ENCODE measurements at places on chromosomes 7 and 10.

GRCh38 chr7:94052398-94053180 lies 48.4 kb upstream of the BET1 start:
- no peak for DNase-seq

GRCh38 chr7:125316466-125316865 lies 386.8 kb upstream of the POT1 start:
- DNase-seq: no peak

- DNase-seq: no peak
Measured at GRCh38 chr10:8104005-8104404, 49.5 kb downstream of the GATA3 start.

GRCh38 chr10:15349112-15349511 lies 22.0 kb downstream of the FAM171A1 start:
- DNase-seq: no peak

All from stimulated activated CD8-positive, alpha-beta memory T cell treated with anti-CD3 and anti-CD28 coated beads, Interleukin-15, amount 100 ng/mL, for 4 hours (primary cell).